Ureter (tissue), 1 donor: ENCODE measurements at places on chromosomes 7 and 10.

- no peak for DNase-seq
Measured at GRCh38 chr7:150479023-150479716, 28.7 kb downstream of the GIMAP8 start.

DNA sequence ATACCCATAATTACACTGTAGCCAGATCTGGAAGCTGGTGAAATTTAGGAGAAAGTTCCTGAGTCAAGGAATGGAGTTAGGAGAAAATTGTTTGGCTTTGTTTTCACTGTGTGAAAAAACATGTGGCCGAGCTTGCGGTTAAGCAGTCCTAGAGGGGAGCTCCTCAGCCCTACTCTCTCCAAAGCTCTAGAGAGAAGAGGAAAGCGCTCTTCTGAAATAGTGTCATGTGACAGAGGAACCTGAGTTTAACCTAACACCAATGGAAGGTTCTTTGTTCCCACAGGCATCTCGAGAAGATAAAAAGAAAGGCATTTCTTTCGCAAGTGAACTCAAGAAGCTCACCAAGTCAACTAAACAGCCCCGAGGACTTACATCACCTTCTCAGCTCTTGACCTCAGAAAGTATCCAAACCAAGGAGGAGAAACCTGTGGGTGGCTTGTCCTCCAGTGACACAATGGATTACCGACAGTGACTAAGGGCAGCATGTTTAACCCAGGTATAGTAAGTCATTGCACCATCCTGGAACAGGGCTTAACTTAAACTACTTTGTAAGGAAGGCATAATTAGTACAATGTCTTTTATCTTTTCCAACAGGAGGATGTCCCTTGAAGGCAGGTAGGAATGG is 38.0 kb downstream of the NOC3L start:
- no peak for DNase-seq

DNA sequence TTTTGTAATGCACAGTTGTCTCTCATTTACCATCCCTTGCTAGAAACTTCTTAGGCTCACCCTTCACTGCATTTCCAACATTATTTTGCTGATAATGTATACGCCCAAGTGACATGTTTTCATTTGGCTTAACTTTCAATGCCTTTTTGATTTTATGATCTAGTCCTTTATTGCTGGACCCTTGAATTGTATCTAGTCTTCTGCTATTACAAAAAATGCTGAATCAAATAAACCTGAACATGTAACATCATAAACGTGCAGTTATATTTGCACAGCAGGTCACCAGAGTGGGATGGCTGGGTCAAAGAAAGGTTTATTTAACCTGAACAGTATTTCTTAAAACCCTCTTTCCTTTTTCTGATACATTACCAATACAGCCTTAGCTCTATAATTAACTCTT is 63.0 kb downstream of the MINDY3 start:
- DNase-seq: no peak

GRCh38 chr7:20284003-20284770 is 46.5 kb upstream of the ITGB8 start:
- no peak for DNase-seq

- DNase-seq: no peak
Measured at GRCh38 chr10:6044751-6045313, 17.3 kb downstream of the IL2RA start.

DNA sequence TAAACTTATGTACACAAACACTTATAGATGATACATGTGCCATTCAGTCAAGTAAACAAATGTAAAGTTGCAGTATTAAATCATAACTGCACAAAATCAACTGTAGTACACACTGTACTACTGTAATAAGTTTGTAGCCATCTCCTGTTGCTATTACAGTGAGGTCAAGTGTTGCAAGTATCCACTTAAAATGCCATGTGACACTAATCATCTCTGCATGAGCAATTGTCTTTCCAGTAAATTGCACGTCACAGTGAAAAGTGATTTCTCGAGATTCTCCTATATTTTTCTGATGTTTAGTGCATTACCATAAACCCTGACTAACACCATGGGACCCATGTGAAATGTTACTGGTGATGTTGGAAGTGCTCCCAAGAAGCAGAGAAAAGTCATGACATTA is 293.3 kb upstream of the SP4 start:
- no peak for DNase-seq

- DNase-seq: no peak
Measured at GRCh38 chr10:99470327-99470726, 39.9 kb upstream of the GOT1 start.

- DNase-seq: no peak
Measured at GRCh38 chr7:24555719-24556118, 17.5 kb upstream of the PALS2 start.

DNA sequence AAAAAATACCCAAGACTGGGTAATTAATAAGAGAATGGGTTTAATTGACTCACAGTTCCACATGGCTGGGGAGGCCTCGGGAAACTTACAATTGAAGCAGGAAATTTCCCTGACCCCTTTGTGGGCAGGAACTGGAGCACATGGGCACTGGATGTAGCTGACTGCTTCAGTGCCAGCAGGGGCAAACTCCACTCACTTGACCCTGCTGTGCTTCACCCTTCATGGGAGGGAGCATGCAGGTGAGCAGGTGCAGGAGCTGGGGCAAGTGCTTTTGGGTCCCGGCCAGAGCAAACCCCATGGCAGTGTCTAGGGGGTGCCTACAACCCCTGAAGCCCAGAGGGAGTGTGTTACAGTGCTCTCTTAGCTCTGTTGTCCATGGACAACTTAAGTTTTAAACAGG is 132.6 kb downstream of the AKR1D1 start:
- no peak for DNase-seq

DNA sequence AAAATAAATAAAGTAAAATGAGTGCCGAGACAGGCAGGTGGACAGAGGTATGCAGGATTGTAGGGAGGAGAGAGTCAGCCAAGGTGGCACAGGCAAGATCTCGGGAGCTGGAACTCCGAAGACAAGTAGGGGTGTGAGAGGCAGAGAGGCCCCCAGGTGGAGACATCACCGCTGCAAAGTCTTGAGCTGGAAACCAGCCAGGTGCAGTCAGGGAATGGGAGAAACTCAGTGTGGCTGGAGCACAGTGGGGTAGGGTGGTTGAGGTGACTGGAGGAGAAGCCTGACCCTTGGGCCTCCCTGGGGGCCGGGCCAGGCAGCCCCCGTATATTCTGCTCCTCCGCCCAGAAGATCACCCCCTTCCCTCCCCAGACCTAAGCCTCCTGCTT is 4.2 kb downstream of the EPHB4 start:
- DNase-seq: no peak

DNA sequence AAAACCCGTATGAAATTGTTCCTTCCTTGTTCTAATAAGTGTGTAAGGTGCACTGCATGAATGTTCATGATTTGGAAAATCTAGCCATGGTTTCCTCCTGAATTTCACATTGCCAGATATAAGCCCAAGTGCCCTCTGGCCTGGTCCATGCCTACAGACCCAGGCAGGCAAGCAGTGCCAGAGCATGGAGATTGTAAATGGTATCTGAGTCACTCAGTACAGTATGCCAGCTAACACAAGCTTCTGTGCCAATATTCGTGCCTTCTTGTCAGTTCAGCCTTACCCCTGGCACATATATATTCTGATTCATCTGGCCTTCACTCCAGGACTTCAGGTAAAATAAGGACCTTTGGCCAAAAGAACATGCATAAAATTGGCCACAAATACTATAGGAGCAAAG is 38.4 kb upstream of the PDE1C start:
- DNase-seq: no peak

- DNase-seq: no peak
Measured at GRCh38 chr10:95221124-95221523, 27.1 kb downstream of the ACSM6 start.

- DNase-seq: no peak
Measured at GRCh38 chr10:3714531-3714930, 70.5 kb downstream of the KLF6 start.

DNA sequence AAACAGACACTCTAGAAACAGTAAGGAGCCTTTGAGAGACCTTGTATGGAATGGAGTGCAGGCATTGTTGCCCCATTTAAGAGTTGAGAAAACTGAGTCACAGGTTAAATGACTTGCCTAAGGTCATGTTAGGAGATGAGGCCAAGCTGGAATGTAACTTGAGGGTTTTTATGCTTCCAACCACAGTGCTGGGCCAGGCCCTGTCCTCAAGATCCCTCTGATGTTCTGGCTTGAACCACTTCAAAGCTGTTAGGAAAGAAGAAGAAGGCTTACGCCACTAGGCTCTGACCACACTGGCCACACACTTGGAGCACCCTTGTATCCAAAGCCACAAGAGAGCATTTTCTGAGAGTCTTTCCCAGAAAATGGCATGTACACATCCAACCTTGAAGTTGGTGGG is 42.7 kb downstream of the PLAU start:
- no peak for DNase-seq

GRCh38 chr10:818010-818409 is 113.5 kb downstream of the LARP4B start:
- no peak for DNase-seq

DNA sequence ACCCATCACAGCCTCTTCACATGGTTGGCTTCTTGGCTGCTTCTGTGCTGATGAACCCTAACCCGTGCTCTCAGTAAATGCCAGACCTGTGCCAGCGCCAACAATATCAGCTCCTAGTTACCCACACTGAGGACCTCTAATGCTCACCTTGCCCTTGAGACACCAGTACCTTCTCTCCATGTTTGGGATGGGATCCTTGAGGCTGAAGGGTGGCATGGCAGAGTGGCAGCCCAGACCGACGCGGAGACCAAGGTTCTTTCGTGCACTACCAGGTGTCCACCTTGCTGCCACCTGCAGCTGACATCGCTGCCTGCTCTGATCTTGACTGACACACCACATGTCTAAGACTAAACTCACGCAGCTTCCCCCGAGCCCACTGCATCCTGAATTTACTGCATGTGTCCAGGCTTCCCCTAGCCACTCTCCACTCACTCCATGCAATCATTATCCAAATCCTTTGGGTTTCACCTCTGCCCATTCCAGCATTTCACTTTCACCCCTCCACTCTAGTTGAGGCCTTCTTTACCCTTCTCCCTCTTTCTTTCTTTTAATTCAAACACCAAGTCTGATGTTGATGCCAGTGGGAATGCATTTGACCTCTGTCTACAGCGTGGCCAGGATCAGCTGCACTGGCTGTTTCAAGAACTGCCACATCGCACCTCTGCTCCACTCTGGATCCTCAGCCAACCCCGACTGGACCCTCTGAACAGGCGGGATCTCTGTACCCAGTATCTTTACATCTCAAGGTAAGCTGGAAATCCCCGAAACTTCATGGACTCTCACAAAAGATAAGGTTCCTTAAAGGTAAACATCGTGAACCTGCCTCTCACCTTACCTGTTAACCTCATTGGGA is 294.9 kb downstream of the GLRX3 start:
- no peak for DNase-seq

DNA sequence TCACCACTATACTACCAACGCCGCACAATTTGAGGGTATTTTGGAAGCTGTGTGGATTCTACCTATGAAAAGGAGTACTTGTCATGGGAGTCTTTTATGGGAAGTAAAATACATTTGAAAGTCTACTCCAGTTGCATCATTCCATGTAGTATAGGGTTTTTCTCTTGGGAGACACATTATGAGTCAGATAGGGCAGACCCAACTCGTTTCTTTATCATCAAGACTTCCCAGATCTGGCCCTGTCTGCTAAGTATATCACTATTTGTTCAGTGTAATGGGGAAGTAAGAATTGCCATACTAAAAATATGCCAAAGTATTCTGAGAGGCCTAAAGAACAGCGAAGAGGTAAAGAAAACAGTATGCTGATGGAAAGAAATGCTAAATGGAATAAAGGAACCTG is 144.2 kb downstream of the SPAG6 start:
- no peak for DNase-seq

DNA sequence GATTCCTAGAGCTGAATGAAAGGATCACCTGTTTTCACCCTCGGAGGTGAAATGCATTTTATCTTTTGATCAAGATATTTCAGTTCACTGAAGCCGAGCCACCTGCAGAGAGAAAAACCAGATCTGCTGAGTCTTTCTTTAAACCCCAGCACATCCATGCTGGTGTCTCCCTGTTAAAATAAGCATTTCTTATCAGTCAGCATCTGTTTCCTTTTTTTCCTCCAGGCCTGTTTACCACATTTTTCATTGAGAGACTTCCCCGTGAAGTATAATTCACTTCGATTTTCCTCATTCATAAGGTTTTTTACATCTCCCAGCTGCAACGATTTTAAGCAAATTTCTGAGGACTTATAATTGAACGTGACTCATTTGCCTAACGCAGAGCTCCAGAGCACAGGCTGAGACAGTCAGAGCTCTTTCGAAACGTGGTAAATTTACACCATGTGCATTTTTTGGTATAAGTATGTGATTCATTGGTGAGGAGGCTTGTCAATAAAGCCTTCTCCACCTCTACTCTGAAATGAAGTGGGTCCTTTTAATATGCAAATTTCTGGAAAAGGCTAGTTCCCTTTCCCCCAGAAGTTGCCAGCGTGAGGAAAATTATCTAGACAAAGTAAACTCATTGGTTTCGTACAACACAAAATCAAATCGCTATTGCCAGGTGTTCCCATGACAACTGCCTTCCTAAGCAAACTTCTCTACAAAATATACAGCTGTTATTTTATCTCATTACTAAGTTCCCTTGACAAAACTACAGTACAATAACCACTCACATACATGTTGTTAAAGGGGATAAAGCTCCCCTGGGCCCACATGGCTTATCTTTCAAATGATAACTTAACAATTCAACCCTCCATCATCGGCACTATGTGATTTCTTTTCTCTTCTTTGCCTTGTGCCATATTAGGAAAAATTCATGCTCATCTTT is 374.8 kb upstream of the AKR1E2 start:
- DNase-seq: no peak

GRCh38 chr7:157464971-157465886 is 128.4 kb downstream of the DNAJB6 start:
- no peak for DNase-seq

- DNase-seq: peak; percentile 9
Measured at GRCh38 chr7:131076711-131077181, 250.9 kb upstream of the MKLN1 start.

DNA sequence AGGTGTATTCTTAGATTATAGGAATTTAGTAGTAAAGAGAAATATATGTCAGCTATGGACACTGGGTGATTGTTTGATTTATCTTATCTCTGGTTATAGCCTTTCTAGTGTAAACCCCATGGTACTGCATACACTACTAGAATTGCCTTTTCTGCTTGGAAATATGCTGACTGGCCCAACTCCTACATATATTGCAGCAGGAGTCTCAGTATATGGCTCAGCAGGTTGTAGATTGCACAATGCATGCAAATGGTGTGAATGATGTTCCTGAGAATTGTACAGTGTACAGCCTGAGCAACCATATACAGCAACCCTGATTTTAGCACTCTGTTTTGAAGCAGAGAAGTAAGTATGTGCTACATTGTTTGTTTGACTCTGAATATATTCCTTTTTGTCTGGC is 153.4 kb upstream of the NPY start:
- DNase-seq: no peak

GRCh38 chr10:61763778-61764177 is 101.0 kb downstream of the CABCOCO1 start:
- no peak for DNase-seq

GRCh38 chr10:128312250-128312649 is 186.0 kb upstream of the MKI67 start:
- DNase-seq: no peak

GRCh38 chr7:87152897-87153641 is 816 bp downstream of the DMTF1 start:
- peak; percentile 46 for DNase-seq
